PC-3 (cell line): ENCODE measurements at places on chromosomes 3 and 15. TPM values are rescaled to one million over a fixed set of nuclear protein-coding genes. Genes with fewer than 3 reads are reported as not detected.
A peak's percentile ranks its signal among the peaks of the same experiment; 100 is the strongest.

Gene SAMD7
- total RNA-seq, result not detected in 2 replicates

Gene FOXL2
- not detected in 2 replicates for total RNA-seq

Gene CAV3
- not detected in 2 replicates for total RNA-seq

Gene IL16
- 0.04 TPM in 1 of 2 replicates, not detected in the other for total RNA-seq

Gene BFSP2
- not detected in 2 replicates for total RNA-seq

Gene MRPL46
- total RNA-seq, result 33.9 and 42.7 TPM in 2 replicates

Gene FETUB
- total RNA-seq, result not detected in 2 replicates

Gene STAB1
- total RNA-seq, result 0.33 TPM in 1 of 2 replicates, not detected in the other

Gene RBMS3
- total RNA-seq, result 5.4 and 13.5 TPM in 2 replicates

Gene ADAMTS7
- 4.2 and 5.2 TPM in 2 replicates for total RNA-seq

GRCh38 chr3:48435774-48436476, 4.0 kb downstream of the CCDC51 start:
- DNase-seq, result peak; percentile 88

DNA sequence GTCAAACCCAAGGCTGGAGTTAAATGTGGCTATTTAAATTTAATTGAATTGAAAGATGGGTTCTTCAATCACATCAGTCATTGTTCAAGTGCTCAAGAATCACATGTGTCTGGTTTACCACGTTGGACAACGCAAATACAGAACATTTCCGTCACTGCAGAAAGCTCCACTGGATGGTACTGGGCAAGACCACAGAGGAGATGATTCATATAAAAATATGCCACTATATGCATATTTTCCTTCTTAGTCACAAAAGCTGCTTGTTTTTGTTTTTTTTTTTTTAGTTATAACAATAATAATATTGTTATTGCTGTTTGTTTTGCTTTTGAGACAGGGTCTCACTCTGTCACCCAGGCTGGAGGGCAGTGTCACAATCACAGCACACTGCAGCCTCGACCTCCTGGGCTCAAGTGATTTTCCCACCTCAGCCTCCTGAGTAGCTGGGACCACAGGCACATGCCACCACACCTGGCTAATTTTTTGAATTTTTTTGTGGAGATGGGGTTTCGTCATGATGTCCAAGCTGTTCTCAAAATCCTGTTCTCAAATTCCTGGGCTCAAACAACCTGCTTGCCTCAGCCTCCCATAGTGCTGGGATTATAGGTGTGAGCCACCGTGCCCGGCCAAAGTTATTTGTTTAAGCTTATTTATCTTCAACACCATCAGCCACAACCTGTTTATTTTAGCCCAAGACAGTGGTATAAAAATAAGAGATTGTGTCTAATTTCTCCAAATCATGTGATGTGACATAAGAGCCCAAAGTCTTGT, 19.4 kb downstream of the RTP3 start:
- DNase-seq, result peak; percentile 97

DNA sequence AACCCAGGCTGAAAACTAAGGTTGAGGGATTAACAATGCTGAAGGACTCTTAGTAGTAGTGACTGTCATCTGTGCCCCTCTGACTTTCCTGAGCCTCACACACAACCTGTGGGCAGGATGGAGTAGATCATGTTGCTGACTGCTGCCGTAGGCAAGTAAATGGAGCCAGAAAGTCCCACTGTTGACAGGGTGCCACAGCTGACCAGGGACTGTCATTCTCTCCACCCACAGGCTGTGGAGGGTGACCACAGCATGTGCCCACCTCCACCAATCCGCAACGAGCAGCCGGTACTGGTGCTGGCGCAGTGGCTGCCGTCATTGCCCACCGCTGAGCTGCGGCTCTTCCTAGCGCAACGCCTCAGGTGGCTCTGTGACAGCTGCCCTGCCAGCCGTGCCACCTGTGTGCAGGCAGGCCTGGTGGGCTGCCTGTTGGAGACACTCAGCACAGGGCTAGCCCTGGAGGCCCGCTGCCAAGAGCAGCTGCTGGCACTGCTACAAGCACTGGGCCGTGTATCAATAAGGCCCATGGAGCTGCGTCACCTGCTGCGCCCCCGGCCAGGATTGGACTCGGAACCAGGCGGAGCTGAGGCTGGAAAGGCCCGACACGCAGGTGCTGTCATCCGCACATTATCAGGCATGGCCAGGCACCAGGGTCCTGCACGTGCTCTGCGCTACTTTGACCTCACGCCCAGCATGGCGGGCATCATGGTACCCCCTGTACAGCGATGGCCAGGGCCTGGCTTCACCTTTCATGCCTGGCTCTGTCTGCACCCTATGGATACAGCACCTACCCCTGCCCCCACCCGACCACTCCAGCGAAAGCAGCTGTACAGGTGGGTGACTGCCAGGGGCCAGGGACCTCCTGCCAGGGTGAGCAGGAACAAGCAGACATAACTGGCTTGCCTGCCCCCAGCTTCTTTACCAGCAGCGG, 15.6 kb downstream of the NBEAL2 start:
- no peak for DNase-seq

GRCh38 chr3:48268381-48268935, 27.6 kb downstream of the ZNF589 start:
- DNase-seq, result peak; percentile 97

- no peak for DNase-seq
These were observed 41.2 kb downstream of the CCDC32 start for GRCh38 chr15:40523611-40524010.

GRCh38 chr3:20125897-20126296, 60.1 kb downstream of the SGO1 start:
- DNase-seq, result no peak

GRCh38 chr15:90883976-90884718, at the start of gene FES:
Gene FES, plus strand, starts transcription at chr15:90884504. Its CDS starts 542 bp downstream, at chr15:90885046.
- no peak for DNase-seq

DNA sequence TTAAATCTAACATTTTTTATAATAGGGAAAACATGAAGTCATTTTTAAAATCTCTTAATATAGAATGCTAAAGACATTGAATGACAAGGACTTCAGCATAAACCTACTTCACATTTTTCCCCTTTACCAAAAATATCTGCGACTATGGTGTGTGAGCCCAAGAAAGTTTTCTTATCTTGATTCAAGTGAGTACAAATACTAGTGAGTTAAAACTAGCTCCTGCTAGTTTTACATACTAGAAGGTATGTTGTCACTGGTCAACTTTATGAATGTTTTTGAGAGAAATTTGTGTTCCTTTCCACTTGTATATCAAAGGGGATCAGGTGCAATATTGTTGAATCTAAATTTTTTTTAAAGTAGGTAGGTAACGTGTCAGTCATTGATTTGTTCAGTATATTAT, 152.4 kb upstream of the CGNL1 start:
- DNase-seq, result no peak

DNA sequence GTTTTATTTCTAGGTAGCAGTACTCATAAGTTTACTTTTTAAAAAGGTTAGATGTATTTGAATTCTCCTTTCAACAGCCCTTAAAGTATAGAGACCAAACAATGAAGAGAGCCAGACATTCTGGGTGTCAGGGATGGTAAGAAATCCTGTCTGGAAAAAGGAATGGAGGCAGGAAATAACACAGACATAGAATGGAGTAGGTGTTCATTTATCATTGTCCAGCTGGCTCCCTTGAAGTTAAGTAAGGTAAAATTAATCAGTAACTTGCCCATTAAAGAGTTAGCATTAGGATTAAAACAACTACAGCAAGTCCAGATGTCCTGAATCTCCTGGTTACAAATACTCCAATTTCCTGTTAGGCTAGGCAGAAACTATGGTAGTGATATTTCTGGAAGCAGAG, 13.5 kb upstream of the SUCNR1 start:
- no peak for DNase-seq
